ENCODE measurements at places on chromosomes 16 and 17.
A peak's percentile ranks its signal among the peaks of the same experiment; 100 is the strongest.

DNA sequence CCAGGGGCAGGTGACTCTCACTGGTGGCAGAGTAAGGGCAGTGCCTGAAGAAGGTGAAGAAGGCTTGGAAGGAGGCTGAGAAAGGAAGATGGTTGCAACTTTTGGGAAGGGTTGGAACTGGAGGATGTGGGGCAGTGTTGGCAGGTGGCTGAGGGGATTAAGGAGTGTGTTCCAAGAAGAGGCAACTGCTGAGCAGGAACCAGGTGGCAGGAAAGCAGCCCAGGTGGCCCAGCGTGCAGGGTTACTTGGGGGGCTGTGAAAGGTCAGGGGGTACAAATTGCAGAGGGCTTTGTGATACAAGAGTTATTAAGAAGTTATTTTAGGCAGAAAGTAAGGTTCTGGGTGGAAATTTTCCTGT is 28.6 kb downstream of the WSCD1 start:
- DNase-seq: no peak

DNA sequence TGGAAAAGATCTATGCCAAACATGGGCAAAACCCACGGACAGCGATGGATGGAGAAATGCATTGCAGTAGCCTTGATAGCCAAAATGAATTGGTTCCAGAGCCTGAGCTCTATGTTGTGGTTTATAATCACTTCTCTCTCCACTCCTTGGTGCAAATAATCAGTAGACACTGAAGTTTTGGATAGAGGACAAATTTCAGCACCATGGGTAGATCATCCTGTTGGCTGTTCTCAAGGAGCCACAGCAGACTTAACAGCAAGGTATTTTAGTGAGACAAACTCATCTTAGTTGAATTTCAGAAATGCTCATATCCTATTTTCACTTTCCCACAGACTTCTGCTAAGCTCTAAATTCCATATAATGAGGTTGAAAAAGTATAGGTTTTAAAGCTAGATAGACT is 88.3 kb upstream of the CCL1 start:
- DNase-seq: no peak

GRCh38 chr16:27550582-27550920 is 607 bp downstream of the KATNIP start:
- DNase-seq: no peak

DNA sequence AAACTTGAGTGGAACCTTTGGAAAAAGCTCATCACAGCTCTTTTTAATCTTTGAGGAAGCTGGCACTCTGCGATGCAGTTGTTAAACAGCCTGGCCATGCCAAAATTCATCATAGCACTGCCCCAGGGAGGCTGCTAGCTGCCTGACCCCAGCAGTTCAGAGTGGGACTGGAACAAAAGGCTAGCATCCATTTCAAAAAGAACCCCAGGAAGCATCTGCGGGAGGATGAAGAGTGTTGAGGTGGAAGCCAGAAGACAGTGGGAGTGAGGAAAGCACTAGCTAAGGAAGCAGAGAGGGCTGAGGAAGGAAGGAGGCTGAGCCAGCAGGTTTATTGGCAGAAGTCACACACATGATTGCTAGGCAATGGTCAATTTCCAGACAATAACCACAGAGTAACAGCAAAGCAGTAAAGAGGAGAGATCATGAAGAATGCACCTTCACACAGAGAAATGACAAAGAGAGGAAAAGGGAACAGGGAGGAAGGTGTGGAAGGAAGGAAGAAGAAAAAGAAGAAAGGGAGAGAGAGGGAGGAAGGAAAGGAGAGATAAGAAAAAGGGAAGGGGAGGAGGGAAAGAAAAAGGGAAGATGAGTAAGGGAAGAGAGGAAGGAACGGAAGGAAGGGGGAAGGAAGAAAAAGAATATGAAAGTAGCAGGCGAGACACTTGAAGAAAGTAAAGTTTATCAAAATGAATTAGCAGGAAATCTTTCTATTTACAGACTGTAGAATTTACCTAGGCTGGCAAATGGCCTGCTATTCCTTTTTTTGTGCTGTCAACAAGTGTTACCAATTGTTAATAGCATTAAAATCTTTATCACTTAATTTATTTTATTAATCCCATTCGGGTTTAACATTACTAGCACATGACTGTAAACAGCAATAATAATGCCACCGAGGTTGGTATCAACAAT is 270.0 kb upstream of the PSMD7 start:
- no peak for DNase-seq

DNA sequence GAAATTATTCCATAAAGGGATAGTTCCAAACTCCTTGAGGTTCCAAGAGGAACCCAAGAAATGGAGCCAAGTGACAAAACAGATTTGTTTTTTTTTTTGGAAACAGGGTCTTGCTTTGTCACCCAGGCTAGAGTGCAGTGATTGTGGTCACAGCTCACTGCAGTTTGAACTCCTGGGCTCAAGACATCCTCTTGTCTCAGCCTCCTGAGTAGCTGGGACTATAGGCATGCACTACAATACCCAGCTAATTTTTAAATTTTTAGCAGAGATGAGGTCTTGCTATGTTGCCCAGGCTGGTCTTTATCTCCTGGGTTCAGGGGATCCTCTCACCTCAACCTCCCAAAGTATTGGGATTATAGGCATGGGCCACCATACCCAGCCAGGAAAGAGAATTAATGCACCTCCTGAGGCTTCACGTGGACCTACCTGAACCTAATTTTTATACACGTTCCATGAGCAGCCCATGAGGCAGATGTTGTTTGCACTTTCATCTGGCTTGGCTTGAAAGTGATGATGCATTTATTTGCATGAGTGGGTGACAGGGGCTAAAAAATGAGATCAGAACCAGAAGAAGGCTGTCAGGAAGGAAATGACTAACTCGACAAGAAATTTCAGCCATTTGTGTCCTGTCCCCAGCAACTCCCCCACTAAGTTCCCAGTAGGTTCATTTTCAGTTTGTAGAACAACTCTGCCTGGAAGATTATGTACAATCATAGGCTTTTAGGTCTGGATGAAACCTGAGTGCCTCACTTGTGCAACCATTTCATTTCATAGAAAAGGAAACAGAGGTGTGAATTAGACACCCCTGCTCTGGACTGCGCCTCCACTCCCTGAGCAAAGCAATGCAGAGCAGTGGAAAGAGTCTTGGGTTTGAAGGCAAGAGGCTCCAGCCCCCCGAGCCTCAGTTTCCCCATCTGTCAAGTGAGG is 10.3 kb upstream of the IRF8 start:
- peak; percentile 92 for DNase-seq
